ENCODE measurements at places on chromosomes 3 and 15.
A peak's percentile ranks its signal among the peaks of the same experiment; 100 is the strongest.

GRCh38 chr3:14461748-14462324, 59.4 kb downstream of the SLC6A6 start:
- DNase-seq, result peak; percentile 72

- DNase-seq, result peak; percentile 43
Observed at GRCh38 chr15:57395292-57395691, 19.0 kb downstream of the CGNL1 start.

GRCh38 chr3:142839831-142840230, 49.1 kb downstream of the PCOLCE2 start:
- peak; percentile 26 for DNase-seq

- no peak for DNase-seq
Observed at GRCh38 chr15:98009169-98009568, 48.7 kb downstream of the ARRDC4 start.

Measured in suppressor macrophage treated with lipopolysaccharide for 1 hour (primary cell).